Activated T-cell treated with anti-CD3 and anti-CD28 coated beads, Interleukin-2, amount 50 U/mL, for 24 hours (primary cell): ENCODE measurements at places on chromosomes 2 and 18.

DNA sequence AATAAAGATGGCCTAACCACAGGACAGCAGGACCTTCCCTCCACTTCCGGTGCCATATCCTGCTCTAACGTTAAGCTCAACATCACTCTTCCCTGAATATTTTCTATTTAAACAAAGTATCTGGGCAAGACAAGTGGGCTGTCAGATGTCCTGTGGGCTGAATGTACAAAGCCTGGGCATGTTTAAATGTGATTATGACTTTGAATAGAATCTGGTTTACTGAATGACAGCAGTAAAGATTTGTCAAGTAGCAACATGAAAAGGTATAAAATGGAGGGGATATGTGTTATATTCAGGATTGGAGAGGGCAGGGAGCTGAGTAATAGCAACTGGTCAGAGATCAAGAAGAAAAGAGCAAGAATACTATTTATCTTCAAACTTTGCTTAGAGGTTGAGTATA lies 540.9 kb downstream of the NRXN1 start:
- no peak for DNase-seq

GRCh38 chr2:209380293-209380692 lies 43.6 kb upstream of the MAP2 start:
- DNase-seq, result no peak

- no peak for DNase-seq
Observed at GRCh38 chr2:85847051-85847588, 41.7 kb downstream of the ST3GAL5 start.

GRCh38 chr2:146633159-146633558 lies 1211.7 kb upstream of the ACVR2A start:
- no peak for DNase-seq

- no peak for DNase-seq
Observed at GRCh38 chr2:79179036-79179435, 19.5 kb upstream of the REG3A start.

GRCh38 chr2:28407976-28408690 lies 15.5 kb downstream of the FOSL2 start:
- DNase-seq, result peak; percentile 36

GRCh38 chr2:241867776-241868420 lies 1.6 kb upstream of the RTP5 start:
- peak; percentile 72 for DNase-seq

GRCh38 chr2:176001281-176001915 lies 669 bp downstream of the LNPK start:
- peak; percentile 71 for DNase-seq

DNA sequence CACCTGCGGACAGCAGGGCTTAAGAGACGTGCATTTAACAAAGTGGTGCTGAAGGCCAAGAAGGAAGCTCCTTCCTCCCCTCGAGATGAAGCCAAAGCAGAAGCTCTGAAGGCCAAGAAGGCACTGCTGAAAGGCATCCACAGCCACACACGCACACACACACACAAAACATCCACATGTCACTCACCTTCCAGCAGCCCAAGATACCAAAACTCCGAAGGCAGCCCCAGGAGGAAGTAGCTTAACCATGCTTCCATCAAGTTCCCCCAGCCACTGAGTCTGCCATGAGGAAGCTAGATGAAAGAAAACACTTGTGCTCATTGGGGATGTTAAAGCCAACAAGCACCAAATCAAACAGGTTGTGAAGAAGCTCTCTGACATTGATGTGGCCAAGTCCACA lies 175.7 kb upstream of the POU3F3 start:
- DNase-seq, result no peak

DNA sequence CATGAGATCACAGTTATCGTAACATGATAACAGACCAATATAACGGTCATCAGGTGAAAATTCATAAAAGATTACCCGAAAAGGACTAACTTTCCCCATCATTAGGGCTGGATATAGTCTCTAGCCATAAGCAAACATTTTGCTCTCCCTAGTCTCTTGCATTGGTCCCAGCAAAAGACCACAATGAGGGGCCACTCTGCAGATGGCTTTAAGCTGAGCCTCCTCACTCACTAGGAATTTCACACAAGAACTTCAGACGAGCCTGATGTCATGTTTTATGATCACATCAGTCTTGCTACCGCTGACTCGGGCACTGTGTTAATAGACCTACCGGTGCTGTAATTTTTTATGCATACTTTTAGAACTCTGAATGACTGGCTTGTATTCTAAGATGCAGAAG lies 35.2 kb downstream of the STK17B start:
- no peak for DNase-seq

DNA sequence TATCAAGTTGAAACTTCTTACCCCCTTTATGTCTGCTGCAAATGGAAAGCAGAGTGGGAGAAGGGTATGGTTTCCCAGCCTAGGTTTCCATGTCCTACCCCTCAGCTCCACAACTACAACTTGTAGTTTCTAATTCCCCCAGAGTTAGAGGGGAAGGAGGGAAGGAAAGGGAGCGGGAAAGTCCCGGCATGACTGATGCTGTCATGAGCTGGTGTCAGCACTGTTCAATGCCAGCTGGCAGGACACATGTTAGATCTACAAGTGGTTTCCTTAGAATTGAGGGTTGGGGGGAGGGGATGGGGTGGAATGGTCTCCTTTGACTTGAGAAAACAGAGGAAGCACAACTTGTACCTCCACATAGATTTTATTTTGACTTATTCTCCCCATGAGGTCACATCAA lies 194.0 kb downstream of the MBD2 start:
- DNase-seq, result no peak

DNA sequence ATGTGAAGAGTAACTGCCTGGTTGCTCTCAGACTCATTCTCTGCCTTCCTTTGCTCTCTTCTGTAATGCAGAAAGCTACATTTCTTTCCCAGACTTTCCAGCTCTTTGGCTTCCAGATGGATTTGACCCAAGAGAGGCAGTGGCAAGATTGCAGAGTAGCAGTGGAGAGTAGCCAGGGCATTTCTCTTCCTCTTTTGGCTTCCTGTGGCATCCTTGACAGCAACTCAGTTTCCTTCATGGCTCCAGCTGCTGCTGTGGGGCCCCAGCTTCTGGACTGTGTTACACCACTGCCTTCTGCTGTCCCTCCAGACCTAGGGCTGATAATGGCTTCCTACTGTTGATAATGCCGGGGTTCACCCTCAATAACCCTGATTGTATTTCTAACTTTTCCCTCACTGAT lies 469.4 kb upstream of the SPRED2 start:
- DNase-seq, result no peak

GRCh38 chr18:11488175-11488574 lies 121.2 kb upstream of the SLC35G4 start:
- DNase-seq, result no peak

GRCh38 chr2:196104066-196104465 lies 35.4 kb upstream of the DNAH7 start:
- no peak for DNase-seq

- DNase-seq, result no peak
Observed at GRCh38 chr2:139389391-139389790, 609.2 kb upstream of the NXPH2 start.

DNA sequence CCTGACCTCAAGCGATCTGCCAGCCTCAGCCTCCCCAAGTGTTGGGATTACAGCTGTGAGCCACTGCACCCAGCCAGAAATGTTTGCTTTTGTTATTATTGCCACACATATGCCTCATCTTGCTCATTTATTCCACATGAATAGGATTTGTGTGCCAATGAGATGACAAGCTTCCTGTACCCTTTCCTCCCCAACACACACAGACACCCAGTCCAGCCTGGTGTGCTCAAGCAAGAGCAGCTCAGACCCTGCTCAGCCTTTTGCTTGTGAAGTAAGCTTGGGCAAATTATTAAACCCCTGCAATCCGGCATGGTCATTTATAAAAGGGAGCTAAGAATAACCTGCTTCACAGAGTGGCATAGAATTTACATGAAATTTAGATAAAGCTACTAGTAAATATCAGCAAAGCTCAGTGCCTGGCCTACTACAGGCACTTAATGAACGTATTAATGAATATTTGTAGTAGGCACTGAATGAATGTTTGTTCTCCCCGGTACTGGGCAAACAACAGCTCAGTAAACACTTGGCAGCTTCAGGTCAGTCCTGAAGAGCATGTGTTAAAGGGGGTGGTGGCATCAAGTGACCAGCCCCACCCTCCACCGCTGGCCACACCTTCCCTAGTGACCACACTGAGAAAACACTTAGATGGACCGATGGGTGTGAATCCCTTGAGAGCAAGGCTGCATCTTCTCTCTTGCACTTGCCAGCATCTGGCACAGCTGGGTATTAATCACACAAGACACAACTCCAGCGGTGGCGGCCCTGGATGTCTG lies 280.2 kb downstream of the SRBD1 start:
- DNase-seq, result no peak

- no peak for DNase-seq
Observed at GRCh38 chr2:47640356-47640755, 142.6 kb upstream of the MSH6 start.

GRCh38 chr2:65999796-66000195 lies 435.1 kb upstream of the MEIS1 start:
- DNase-seq, result no peak

GRCh38 chr2:237191714-237192081 lies 106.0 kb downstream of the COPS8 start:
- DNase-seq, result no peak

DNA sequence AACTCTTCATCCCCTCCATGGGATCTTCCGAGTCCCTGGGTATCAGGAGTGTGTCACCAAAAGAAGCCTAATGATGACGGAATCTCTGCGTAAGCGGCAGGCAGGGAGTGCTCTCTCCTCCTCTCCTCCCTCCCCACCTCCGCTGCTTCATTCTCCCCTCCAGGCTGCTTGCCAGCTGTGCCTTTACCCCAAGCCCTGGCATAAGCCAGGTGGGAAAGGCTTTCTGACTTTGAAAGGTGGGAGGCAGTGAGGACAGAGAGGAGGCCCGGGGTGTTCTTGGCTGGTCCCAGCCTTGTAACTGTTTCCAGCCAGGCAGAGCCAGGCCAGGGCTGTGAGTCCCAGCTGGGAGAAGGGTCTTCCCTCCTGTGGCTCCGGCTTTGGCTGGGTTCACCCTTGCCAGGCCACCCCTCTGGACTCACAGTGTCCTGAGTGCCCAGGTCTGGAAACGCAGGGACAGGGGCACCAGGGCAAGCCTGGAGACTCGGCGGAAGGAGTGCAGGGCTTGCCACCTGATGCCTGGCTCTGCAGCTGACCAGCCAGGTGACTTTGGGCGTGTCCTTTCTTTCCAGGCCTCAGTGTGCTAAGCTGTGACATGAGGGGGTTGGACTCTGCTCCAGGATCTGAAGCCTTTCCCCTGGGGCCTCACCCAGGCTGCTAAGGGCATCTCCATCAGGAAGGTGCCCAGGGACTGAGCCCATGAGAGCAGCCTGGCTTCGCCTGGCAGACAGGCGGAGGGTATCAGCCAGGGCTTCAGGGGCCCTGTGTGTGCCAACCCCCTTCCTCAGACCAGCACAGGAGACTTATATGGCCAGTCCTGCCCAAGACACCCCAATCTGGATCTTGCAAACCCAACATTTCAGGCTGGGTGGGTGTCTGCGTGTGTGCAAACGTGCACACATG lies 32.7 kb upstream of the HPCAL1 start:
- DNase-seq, result peak; percentile 25

DNA sequence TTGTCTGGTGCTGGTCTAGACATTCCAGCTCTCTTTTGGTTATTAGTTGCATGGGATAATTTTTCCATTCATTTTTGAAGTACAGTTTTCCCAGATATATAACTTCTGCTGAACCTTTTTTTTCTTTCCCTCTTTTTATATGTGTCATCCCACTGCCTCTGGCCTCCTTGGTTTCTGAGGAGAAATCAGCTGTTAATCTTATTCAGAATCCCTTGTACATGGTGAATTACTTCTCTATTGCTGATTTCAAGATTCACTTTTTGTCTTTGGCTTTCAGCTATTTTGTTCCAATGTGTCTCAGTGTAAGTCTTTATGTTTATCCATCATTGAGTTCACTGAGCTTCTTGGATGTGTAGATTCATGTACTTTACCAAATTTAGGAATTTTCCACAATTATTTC lies 99.7 kb downstream of the ARHGEF4 start:
- DNase-seq, result no peak

DNA sequence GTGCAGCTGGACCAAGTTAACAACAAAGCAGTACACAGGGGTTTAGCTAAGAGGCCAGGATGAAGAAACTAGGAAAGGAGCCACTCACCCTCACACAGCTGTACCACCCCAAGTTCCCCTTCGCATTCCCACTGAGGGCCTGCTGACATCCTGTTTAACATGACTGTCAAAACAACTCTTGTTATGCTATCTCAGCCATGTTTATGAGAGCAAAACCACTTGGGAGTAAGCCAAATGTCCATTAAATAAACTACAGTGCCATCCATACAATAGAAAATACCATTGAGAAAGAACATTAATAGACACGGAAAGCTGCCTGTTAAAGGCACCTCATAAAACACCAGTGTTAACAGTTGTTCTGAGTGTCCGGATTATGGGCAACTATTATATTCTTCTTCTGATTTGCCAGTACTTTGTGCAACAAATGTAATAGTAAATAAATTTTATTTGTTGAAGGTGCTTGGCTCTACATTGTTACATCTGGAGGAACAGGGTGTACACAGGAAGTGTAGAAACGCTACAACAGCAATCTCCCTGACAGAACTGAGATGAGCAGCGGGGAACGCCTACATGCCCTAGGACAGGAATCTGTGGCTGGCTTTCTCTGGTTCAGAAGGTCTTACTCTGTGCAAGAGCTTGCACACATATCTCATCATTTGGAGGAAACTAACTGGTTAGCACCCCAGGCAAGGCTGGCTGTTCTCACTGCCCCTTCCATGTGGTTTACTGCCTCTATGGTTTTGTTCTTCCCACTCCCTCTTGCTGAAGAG lies 85.6 kb downstream of the EHD3 start:
- peak; percentile 38 for DNase-seq

GRCh38 chr2:36277146-36277808 lies 78.3 kb upstream of the CRIM1 start:
- no peak for DNase-seq

DNA sequence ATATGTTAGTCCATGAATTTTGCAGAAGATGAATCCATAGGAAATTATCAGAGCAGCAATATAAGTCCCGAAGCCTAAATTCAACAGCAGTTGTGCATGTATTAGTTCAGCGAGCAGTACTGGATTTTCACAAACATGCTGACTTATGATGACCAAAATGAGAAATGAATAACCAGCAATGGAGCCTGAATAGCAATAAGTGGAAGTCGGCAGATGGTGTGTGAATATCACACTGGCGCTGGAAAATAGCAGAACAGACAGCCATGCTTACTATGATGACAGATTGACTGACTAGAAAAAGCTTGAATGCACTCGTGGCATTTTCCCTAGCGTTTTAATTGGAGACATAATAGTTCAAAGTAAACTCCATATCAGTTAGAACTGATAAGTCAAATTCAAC lies 1114.5 kb downstream of the DSC3 start:
- no peak for DNase-seq

DNA sequence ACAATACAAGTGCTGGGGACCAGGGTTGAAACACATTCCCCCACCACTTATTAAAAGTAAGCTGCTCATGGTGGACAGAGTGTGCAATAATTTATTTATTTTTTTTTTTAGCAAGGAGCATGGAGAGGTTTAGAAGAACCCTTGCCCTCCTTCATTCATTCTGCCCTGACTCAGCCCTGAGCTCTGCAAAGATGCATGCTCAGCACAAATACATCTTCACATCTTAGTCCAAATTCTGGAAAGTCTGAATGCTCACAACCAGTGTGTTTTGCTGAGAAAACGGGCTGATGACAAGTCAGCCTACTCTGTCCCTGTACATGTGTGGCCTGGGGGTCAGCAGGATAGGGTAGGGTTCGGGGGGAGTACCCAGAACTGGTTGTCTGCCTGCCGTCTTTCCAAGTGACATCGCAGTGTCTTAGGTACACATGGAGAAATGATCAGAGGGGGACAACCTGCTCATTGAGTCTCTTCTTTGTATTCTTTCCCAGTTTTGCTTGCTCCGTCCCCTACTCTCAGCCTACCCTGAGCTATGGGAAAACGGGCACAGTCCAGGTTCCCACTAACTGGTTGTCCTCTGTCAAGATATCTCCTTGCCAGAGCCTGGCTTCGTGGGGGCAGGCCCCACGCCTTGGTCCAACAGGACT lies 76.4 kb downstream of the ADD2 start:
- DNase-seq, result no peak
